ENCODE measurements at places on chromosomes 16 and 17.
A peak's percentile ranks its signal among the peaks of the same experiment; 100 is the strongest.

DNA sequence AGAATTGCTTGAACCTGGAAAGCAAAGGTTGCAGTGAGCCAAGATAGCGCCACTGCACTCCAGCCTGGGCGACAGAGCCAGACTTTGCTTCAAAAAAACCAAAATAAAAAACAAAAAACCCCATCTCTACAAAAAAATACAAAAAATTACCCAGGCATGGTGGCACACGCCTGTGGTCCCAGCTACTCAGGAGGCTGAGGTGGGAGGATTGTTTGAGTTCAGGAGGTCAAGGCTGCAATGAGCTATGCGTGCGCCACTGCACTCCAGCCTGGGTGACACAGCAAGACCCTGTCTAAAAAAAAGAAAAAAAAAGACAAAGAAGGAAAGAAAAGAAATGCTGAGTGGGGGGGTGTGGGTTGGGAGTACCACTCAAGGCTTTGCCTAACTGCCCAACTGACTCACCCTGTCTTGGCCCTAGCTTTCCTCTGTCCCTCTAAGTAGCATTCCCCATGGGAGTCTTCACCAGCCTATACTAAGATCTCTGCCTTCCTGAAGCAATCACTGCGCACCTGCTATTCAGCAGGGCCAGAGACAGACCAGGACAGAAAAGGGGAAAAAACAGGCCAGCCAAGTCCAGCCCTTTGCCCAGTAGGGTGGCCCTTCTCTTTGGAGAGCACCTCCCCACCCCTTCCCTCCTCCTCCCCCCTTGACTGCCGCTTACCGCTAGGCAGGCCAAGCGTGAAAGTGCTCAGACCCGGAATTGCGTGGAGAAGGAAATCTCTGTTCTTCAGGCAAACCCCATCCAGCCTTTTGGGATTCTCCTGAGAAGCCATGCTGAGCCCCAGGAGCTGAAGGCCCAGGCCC is 45.8 kb downstream of the RTN4RL1 start:
- DNase-seq, result no peak

- DNase-seq, result no peak
These were observed 38.4 kb upstream of the PABPN1L start for GRCh38 chr16:88904676-88905365.

DNA sequence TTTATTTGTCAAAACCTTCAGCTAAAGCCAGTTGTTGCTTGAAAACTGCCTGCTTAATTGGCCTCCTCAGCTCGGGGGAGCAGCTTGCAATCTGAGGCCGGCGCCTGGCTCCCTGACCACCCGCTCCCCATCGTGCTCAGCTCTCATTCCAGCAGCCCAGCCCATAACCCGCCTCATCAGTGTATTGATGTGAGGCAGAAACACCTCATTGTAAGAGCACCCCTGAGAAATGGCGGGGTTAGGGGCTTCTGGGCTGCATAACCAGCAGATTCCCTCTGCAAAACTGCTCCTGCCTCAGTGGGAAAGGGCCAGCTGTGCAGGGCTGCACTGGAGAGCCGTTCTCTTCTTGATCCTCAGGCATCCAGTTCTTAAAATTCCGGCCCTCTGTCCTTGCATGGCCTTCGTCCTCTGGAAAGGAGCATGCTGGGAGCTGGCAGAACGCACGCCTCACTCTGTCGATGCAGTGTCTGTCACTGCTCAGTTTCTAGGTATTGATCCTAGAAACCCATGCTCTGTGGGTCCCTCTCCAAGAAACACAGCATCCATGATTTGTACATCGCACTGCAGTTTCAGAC is 113.8 kb upstream of the CHMP6 start:
- DNase-seq, result no peak

GRCh38 chr17:42287977-42288802 is at the start of gene STAT5A:
TSS of gene STAT5A (plus strand) at chr17:42288498. CDS start at chr17:42289412, 914 bp downstream.
- peak; percentile 95 for DNase-seq

GRCh38 chr16:56192635-56192945 is 1.3 kb downstream of the GNAO1 start:
- no peak for DNase-seq

GRCh38 chr17:39939588-39940419 is 12.3 kb downstream of the LRRC3C start:
- DNase-seq, result peak; percentile 77

DNA sequence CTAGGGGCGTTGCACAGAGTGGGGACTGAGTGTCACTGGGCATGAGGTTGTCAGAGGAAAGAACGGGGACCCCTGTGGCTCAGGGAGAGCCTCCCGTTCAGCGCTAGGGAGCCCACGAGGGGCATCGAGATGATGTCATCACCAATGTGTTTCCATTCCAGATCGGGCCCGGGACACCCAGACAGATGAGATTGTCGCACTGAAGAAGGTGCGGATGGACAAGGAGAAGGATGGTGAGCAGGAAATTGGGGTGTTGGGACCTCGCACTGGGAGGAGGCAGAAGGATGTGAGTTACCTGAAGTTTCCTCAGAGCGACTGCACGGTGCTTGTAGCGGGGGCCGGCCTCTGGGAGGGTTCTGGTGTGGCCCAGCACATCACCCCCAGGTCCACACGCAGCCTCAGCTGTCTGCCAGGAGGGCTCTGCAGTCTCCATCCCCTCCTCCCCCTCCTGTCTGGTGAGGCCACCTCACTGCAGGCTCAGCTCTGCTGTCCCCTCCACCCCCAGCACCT is 4.0 kb downstream of the CDK10 start:
- DNase-seq, result no peak

DNA sequence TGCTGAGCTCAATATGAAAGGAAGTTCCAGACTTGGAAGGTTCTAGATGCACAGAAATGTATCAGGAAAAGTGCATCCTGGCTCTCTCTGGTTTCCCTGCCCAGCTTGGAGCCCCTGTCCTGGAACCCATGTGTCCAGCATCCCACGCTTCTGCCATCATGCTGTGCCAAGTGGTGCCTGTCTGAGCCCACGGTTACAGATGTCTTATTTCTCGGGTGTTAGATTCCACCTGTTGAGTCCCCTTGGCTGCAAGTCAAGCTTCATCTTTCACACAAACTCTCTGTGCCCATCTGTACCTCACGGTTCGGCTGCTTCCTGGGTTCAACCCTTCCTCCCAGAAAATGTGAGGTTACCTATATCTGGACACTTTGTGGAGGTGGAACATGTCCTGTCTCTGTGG is 22.5 kb downstream of the OR1D5 start:
- no peak for DNase-seq

GRCh38 chr17:44840936-44841335 is 6.7 kb upstream of the HIGD1B start:
- DNase-seq, result no peak

DNA sequence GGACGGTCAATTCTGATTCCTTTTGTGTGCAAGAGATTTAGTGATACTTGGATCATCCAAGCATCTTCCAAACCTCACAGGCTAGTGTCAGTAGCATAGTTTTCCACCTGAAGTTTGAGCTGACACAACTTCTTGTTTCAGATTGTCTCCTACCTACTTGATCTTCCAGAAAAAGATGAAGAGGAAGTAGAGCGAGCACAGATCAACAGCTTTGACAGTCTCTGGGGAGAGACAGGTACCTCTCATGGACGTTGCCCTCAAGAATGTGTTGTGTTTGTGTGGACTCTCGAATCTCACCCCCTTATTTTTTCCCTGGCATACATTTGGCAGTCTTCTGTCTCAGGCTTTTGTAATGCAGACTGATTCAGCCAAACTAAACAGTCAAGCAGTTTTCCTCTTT is 47.4 kb downstream of the CYB561 start:
- peak; percentile 17 for DNase-seq
